ENCODE measurements at places on chromosomes 7 and 10.

- DNase-seq = no peak
Observed at GRCh38 chr10:88330174-88330573, 252.9 kb downstream of the RNLS start.

GRCh38 chr10:65622608-65623007 is 1303.2 kb upstream of the LRRTM3 start:
- no peak for DNase-seq

GRCh38 chr7:16068183-16068582 is 353.2 kb downstream of the CRPPA start:
- DNase-seq = no peak

DNA sequence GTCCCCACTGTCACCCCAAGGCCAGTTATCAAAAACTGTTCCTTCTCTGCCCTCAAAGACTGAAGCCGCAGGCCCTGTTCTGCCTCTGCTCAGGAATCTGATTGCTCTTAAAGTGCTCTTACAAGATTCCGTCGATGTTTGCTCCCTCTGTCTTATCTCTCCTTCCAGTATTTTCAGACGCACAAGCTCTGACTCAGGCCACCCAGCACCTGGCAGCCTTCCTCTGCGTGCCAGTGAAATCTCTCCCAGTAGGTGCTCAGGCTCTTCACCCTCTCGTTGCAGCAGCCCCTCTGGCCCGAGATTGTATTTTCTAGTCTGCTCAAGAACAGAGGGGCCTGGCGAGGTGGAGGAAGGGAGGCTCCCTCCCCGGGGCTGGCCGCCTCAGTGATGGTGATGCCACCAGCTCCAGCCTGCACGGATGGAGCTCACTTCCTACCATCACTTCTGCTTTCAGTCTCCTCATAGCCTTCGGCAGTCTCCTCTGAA is 276.2 kb downstream of the USP6NL start:
- DNase-seq = no peak

- no peak for DNase-seq
Observed at GRCh38 chr7:116153050-116153449, 57.3 kb upstream of the TES start.

- DNase-seq = no peak
Observed at GRCh38 chr7:25386311-25386744, 158.0 kb upstream of the NPVF start.

Measured in left cardiac atrium (tissue), 4 donors.